ENCODE measurements at places on chromosomes 6 and 20.
A peak's percentile ranks its signal among the peaks of the same experiment; 100 is the strongest.

DNA sequence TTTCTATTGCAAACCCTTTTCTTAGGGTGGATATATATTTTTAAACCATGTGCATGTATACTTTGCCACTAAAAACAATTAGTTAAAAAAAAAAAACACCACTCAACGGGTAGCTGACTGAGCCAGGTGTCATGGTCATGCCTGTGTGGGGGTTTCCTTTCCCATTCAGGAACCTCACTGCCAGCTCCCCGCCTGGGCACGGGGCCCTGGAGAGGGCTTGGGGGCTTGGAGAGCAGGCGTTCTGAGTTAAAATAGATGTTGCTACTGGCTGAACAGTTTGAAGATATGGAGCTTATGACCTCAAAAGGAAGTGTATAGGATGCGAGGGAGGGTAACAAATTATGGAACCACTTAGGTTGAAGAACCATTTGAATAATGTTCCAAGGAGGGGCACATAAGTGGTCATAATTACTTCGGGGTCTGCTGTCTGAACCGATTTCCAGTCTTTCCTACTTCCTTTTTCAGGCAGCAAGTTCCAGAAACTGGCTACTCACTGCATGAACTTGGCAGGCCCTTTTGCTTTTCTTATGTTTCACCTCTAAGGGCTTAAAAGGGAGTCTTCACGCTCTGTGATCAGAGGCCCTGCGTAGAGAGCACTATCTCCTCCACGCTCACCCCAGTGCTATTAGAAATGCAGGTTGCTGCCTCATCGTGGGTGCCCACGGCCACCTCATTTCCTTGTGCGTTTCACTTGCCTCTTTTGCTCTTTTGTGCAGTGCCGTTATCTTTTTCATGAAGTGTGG is 9.9 kb downstream of the STX16 start:
- DNase-seq = no peak

GRCh38 chr6:30592287-30592686 is 21.0 kb downstream of the ABCF1 start:
- no peak for DNase-seq

DNA sequence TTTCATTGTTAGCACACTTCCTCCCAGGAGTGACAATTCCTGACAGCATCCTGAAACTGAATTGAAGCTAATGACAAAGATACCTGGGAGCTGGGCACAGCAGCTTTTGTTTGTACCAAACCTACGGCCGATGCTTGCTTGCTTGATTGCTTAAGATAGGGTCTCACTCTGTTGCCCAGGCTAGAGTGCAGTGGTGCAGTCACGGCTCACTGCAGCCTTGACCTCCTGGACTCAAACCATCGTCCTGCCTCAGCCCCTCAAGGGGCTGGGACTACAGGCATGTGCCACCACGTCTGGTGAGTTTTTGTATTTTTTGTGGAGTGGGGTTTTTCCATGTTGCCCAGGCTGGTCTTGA is 84.7 kb upstream of the SCP2D1 start:
- no peak for DNase-seq

- DNase-seq = no peak
Measured at GRCh38 chr20:45346851-45347250, 1.4 kb downstream of the SDC4 start.

DNA sequence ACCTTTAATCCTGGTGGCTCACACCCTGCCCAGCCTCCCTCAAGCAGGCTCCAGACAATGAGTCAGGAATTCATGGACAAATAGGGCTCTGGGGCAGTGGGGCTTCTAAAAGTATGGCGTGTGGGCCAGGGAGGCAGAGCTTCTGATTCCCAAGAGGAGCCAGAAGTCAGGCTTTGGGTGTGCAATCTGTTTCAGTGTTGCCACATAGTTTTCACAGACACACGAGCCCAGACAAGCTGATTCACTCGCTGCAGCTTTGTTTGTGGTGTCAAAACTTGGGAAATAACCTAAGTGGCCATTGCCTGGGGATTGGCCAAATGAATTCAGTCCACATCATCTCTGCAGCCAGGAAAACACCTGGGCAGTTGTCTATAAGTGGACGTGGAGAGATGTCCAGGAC is 9.2 kb downstream of the PEDS1 start:
- DNase-seq = peak; percentile 23

GRCh38 chr6:157555455-157556143 is 174.6 kb downstream of the ZDHHC14 start:
- DNase-seq = no peak

DNA sequence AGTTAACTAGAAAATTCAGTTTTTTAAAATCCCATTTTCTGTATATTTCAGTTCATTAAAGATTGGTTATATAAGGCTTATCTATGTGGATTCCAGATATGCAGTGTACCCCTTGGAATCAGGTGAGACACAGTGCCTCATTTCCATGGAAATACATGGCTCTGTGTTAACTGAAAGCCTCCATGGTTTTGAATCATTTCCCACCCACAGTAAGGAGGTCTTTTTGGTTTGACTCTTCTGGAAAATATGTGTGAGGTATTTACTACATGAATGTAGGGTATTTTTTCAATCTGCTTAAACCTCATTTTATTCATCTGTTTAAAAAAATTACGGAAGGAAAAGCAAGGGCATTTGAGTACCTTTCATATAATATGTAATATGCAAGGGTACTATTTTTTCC is 25.5 kb downstream of the RNF144B start:
- no peak for DNase-seq

GRCh38 chr6:110325197-110325596 is 33.0 kb downstream of the METTL24 start:
- DNase-seq = no peak

DNA sequence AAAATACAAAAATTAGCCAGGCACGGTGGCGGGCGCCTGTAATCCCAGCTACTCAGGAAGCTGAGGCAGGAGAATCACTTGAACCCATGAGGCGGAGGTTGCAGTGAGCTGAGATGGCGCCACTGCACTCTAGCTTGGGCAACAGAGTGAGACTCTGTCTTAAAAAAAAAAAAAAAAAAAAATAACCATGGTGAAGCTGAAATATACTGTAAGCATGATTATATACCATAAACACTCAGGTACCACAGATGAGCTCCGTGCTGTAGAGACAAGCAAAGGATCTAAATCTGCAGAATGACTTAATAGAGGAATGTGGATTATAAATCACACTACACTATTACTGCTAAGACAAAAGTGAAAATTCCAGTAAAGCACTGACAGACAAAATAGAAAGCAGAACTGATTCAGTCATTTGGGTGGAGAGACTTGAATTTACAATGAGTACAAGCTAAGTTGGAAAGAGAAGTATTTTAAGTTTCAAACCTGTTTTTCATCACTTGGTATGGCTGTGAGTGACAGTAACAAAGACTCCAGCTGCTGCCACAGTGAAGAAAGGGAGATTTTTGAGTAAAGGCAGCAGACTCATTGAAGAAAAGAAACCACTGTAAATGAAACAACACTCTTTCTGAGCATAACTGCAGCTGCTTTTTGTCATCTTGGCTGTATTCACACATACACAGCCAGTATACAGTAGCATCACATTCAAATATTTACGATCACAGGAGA is 322.1 kb downstream of the RNGTT start:
- DNase-seq = no peak

DNA sequence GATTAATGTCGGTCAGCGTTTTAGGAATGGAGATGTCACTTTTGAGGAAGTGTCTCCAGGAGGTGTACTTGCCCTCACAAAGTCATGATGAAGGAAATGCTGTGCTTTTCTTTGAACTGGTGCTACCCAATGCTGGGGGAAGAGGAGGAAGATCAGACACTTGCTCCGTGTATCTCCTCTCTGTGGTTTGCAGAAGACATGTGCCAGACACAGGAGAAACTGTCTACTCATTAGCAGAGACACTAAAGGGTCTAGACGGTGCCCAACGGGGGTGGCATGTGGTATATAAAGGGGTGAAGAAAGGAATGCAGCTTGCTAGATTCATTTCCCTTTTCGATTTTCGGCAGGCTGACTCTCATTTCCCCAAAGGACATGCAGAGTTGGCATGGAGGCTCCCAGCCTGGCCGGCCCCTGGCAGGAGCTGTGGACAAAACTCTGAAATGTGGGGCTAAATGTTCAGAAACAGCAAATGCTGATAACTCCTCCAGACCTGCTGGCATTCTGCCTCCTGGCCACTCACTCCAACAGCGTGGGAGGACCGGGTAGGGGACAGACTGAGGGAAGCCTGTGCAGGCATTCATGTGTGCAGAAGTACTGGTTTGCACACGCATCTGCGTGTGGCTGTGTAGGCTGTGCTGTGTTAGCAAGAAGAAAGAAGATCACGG is 59.6 kb upstream of the QKI start:
- DNase-seq = peak; percentile 41

DNA sequence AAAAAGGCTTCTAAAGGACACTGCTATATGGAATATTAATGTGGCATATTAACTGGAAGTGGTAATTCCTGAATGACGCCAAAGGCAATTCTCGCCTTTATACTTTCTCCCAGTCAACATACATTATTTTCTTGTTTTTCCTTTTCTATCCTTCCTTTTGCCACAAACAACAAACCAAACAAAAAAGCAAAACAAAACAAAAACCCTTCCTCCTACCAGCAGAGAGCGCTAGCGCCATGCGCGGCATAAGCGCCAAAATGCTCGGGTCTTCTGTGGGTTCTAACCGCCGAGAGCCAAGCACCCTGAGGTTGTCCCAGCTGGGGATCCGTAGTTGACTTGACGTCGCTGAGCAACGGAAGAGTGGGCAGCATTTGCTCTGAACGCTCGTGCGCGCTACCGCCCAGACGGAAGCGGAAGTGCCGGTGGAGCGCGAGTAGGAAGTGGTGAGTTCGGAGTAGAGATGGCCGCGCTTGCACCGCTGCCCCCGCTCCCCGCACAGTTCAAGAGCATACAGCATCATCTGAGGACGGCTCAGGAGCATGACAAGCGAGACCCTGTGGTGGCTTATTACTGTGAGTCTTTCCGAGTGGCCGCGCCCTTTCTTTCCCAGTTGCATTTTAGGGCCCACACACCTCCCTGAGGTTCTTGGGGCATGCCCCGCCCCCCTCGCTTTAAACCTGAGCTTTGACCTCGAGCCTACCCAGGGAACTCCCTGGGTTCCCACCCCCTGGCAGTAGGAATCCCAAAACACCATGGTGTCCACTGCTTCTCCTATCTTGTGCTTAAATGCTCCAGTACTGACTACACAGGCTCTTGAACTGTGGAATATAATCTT is at the start of the genes NMBR and VTA1:
TSS of gene NMBR (minus strand) at position 295 of the 835 bp plus-strand sequence. CDS start 58,464 bp downstream, outside the sequence.
TSS of gene VTA1 (plus strand) at position 436 of the 835 bp plus-strand sequence. CDS start at position 461, 25 bp downstream.
- DNase-seq = peak; percentile 68

DNA sequence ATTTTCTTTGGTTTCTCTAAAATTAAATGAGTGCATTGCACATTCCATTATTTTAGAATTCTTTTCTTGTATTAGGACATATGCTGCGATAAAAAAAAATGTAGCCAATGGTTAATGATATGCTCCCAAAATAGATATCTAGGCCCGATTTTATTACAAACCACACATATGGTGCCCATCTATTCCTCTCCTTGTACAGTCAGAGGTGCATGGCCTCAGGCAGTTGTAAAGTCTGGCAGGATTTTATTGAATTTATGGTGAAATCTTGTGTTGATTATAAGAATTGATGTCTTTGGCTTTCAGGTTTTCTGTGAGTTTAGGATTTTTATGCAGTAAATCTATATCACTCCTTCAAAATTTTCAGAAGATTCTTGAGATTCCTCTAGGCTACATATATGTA is 192.2 kb downstream of the RFPL4B start:
- DNase-seq = no peak

DNA sequence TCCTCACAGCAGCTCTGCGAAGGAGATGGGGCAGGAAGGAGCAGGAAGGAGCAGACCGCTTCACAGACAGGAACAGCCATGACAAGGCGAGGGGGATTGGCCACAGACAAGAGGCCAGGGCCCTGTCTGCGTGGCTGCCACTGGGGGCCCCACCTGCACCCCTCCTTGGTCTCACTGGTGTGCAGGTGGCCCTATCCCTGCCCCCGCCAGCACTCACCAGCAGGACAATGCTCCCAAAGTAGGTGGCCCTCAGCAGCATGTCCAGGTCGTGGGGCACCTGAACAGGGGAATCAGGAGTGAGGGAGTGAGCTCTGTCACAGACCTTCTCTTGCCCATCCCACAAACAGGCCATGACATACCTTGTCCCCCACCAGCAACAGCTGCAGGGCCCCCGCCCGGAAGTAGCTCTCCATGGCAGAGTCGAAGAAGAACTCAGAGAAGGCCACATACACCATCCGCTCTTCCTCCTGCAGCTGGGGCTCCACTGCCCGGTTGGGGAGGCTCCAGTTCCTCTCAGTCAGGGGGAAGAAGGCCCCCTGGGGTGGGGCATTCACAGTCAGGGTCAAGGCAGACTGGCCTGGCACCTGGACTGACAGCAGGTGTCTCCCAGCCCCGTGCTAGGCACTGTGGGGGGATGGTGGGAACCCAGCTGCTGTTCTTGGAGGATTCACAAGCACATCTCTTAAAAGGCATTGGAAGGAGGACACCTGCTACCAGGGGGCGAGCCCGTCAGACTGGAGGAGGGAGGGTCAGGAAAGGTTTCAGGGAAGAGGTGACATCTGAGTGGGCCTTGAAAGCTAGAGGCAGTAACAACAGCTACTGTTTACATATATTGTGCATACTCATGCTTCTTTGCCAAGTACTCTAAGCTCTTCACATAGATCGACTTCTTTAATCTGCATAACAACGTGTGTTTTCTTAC is 7.1 kb downstream of the PLTP start:
- no peak for DNase-seq

Measured in bone marrow (tissue), 2 donors.